Small intestine (tissue), 16 donors: ENCODE measurements at places on chromosomes 16 and 17.
A peak's percentile ranks its signal among the peaks of the same experiment; 100 is the strongest.

DNA sequence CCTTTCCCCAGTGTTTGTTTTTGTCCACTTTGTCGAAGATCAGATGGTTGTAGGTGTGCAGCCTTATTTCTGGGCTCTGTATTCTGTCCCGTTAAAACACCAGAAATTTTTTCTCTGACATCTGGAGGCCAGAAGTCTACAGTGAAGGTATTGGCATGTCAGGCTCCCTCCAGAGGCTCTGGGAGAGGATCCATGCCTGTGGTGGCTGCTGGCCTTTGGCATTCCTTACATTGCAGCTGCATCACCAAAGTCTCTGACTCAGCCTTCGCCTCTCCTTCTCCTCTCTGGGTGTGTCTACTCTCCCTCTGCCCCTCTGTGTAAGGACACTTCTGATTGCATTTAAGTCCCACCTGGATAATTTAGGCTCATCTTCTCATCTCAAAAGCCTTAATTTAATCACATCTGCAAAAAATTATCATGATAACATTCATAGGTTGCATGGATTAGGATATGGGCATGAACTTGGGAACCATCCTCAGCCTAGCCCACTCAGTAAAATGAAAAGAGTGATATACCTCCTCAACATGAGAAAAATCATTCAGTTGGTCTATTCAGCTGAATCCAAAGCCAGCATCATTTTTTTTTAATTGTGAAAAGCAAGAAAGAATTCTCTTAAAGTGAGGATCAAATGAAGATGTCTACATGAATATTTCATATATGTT lies 78.0 kb downstream of the MAP2K6 start:
- no peak for DNase-seq

DNA sequence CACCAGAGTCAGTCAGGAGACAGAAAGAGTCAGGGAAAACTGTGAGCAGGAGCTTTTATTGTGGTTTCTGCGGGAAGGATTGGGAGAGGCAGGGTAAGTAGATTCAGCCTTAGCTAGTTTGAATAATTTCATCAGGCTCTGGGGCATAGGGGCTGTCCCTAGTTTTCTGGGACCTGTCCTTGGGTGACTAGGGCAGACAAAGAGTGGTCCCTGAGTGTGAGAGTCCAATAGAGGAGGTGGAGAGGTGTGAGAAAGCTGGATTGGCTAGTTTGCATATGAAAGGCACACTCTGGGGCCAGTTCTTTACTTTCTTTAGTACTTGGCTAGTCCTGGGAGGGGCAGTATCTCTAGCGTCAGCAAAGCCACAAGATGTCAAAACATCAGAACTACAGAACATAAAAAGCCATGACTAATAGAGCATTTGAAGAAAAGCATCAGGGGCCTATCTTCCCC lies 255.6 kb downstream of the HS3ST3A1 start:
- no peak for DNase-seq

DNA sequence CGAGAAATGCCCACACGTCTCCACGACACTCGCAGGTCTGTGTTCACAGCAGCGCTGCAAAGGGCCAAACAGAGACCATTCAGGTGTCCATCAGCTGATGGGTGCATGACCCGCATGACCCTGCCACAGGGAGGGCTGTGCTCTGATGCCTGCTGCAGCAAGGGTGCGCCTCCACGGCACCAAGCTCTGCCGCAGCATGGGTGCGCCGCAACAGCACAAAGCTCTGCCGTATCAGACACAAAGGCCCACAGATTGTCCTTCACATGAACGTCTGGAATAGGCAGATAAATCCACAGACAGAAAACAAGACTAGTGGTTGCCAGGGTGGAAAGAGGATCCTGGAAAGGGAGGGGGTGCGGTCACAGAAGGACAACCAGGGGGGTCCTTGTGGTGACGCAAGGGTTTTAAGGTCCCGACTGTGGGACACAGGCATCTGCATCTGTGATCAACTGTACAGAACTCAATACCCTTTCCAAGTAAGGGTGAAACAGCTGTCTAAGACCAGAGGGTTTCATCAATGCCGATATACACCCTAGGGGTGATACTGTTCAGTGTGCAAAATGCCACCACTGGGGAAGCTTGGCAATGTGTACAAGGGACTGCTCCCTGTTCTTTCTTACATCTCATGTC lies 121.0 kb downstream of the ANKRD11 start:
- DNase-seq = no peak

DNA sequence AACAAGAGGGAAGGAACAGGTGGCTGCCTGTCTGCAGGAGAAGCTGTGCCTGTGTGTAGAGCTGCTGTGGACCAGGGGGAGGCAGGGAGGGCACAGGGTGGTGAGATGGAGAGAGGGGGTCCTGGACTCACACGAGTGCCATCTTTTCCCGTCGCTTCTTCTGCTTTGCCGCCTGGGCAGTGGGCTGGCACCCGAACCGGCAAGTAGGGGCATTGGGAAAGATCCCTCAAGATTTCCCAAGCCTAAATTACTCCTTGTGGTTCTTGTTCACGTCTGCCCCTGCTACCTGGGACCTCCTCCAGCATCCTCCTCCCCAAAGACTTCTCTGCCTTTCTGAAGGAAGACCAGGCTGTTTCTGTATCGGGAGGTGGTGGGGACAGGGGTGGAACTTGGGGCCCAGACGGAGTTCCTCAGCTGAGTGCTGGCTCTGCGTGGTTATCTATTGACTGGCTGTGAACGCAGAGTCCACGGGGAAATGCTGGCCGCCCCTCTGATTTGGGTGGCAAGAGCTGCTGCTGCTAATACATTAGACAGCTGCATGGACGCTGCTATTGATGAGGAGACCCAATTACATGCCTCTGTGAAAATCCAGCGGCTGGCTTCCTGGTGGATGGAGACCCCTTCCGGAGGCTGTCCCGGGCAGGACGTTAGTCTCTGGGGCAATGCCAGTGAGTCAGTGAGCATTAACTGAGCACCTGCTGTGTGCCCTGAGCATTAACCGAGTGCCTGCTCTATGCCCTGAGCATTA lies 114.5 kb downstream of the OR1D5 start:
- DNase-seq = no peak

DNA sequence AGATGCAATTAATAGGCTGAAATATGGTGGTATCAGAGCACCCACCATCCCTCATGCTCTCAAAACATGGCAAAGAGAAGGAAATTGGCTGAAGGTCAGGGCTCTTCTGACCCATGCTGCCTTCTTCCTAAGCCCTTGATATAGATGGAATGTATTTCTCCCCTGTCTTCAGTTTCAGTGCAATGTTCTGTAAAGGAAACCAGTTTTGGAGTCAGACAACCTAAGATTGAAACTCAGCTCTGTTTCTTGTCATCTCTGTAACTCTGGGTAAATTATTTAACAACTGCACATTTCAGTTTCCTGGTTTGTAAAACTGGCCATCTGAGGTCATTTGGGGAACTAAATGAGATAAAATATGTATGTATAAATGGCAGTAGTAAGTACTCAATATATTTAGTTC lies 243.9 kb downstream of the CA10 start:
- DNase-seq = no peak

DNA sequence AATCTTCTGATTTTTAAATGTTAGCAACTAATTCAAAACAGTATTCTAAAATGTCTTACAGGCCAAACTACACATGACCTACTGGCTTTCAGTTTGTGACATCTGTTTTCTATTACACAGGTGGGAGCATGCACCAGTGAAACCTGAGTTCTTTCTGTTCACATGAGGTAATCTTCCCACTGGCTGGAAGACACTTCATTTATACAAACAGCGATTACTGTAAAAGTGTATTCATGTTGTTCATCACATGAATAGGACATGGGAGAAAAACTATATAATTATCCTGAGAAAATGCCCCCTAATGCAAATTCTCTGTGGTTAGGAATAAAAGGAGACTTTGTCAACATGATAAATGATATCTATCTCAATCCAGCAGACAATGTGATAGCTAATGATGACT lies 11.1 kb upstream of the PIK3R5 start:
- no peak for DNase-seq

DNA sequence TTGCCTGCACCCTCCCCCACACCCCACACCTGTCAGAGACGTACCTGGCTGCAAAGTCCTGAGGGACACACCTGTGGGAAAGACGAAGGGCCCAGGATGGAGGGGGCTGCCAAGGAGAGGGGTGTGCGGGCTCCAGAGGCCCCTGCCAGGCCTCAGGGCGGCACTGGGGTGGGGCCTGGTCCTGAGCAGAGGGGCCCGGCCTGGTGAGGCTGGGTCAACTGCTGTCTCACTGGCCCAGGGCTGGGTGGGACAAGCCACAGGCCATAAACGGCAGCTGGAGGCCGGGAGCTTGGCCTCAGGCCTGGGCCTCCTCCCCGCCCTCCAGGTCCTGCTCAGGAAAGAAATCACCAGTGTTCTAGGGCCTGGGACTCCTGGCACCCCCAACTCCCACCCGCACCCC lies 510 bp downstream of the TPSG1 start:
- peak; percentile 33 for DNase-seq

GRCh38 chr16:24070851-24071250 lies 185.3 kb upstream of the CACNG3 start:
- DNase-seq = peak; percentile 23
